ENCODE measurements at places on chromosomes 6 and 20.

DNA sequence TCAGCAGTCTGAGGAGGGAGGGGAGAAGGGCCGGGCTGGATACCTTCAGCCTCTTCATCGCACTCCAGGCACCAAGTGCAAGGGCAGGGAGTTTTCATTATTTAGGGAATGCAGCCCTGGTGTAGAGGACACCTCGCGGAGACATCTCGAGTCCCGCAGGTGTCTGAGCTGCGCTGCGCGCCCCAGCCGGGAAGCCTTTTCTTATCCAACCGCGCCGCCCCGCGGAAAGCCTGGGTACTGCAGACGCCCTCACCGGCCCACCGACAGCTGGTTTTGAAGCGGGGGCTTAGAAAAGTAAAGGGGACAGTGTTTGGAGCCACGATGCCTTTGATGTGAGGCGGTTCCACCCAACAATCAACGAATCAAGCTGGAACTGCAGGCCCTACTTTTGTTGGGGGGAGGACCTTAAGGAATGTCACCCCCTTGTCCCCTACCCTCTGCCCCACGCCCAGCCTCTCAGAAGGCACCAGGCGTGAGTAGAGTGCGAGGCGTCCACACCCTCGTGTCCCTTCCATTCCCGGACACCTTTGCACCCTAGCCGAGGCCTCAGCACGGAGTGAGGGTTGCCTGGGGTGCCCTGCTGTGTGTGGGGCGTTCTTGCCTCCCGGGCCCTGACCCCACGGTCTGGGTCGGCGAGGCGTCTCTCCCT lies 8.6 kb downstream of the NKX2-2 start:
- peak; percentile 44 for DNase-seq

- peak; percentile 85 for DNase-seq
These were observed 18.2 kb downstream of the FOXF2 start for GRCh38 chr6:1407499-1407990.

DNA sequence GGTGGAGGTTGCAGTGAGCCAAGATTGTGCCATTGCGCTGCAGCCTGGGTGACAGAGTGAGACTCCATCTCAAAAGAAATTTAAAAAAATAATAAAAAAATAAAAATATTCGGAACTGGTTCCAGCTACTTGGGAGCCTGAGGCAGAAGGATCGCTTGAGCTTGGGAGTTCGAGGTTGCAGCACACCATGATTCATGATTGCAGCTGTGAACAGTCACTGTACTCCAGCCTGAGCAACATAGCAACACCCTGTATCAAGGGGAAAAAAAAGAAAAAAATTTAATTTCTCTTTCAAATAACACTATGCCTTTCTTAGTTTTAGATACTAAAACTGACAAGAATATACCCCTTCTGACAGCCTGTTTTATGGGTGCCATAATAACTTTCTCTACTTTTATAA lies 10.5 kb downstream of the KDM1B start:
- DNase-seq: peak; percentile 11

DNA sequence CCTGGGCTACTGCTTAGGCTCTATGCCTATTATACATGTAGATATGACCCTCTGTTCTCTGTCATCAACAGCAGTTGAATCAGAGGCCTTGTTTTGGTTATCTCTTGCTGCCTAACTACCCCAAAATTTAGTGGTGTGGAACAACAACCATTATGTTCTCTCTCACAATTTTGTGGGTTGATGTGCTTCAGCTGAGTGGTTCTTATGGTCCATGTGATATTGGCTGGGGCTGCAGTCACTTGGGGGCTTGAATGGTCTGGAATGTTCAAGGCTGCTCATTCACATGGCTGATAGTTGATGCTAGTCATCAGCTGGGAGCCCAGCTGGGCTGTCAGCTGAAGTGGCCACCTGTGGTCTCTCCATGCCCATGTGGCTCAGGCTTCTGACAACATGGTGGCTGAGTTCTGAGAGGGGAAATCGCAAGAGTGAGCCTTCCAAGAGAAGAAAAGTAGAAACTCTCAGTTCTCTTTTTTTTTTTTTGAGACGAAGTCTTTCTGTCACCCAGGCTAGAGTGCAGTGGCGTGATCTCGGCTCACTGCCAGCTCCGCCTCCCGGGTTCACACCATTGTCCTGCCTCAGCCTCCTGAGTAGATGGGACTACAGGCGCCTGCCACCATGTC lies 47.8 kb downstream of the SHLD1 start:
- DNase-seq: no peak

DNA sequence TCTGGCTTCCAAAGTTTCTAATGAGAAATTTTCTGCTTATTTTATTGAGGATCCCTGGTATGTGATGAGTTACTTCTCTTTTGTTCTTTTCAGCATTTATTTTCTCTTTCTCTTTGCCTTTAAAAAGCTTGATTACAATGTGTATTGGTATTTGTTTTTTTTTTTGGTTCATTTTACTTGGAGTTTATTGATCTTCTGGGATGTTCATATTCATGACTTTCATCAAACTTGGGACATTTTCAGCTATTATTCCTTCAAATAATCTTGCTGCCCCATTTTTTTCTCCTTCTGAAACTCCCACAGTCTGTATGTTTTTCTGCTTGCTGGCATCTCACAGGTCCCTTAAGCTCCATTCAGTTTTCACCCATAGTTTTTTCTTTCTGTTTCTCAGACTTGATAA lies 102.4 kb downstream of the PRDM13 start:
- no peak for DNase-seq

- peak; percentile 90 for DNase-seq
These were observed 17.5 kb downstream of the PTK7 start for GRCh38 chr6:43093436-43094289.

DNA sequence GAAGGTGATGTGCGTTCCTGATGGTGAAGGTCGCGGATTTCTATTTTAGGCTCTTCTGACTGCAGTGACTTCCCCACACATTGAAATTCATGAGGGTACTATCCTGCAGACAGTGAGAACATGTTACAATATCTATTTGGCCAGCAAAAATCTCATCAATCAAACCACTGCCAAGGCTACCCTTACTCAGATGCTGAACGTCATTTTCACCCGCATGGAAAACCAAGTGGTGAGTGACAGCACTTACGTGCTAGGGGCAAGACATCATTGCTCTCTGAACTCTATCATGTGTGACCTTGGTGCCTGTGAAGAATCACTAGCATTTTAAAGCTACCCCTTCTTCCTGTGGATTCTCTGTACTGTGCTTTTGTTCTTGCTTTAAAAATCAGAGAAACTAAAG lies 31.1 kb downstream of the ARFGEF2 start:
- DNase-seq: no peak

DNA sequence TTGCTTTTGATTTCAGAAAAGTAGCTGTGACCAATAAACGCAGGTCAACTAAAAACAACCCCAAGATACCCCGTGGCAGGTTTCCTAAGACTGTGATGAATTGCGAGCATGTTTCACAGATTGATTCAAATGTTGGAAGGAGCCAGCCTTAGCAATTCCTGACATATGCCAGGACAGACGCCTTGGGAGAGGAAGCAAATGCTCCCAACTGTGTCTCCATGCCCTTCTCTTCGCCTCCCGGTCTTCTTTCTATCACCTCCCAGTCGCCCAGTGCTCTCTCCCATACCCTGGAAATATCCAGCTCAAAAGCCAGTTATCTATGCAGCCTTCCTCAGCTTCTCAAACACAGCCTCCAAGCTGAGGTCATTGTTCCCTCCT lies 32.0 kb downstream of the KIAA0319 start:
- no peak for DNase-seq

DNA sequence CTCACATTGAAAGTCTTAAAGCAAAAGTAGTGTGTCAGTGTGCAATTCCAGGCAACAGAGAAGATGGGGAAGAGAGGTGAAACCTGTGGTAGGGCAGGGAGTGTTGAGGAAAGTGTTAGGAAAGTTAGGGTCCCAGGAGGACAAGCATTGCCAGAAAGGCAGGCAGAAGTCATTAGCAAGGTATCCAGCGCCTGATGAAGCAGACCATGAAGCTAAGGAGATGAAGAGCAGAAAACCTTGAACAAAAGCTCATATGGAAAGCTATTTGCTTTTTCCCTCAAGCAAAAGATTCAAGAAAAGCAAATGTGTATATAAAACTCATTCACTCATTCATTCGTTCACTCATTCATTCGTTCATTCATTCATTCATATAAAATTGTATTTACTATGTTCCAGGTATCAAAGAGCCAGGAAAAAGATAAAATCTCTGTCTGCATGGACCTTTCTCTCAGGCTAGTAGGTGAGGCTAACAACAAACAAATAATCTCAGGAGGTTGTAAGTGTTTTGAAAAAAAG lies 96.5 kb downstream of the ELOVL5 start:
- no peak for DNase-seq

GRCh38 chr6:119355157-119355556 lies 5.6 kb upstream of the MAN1A1 start:
- no peak for DNase-seq

DNA sequence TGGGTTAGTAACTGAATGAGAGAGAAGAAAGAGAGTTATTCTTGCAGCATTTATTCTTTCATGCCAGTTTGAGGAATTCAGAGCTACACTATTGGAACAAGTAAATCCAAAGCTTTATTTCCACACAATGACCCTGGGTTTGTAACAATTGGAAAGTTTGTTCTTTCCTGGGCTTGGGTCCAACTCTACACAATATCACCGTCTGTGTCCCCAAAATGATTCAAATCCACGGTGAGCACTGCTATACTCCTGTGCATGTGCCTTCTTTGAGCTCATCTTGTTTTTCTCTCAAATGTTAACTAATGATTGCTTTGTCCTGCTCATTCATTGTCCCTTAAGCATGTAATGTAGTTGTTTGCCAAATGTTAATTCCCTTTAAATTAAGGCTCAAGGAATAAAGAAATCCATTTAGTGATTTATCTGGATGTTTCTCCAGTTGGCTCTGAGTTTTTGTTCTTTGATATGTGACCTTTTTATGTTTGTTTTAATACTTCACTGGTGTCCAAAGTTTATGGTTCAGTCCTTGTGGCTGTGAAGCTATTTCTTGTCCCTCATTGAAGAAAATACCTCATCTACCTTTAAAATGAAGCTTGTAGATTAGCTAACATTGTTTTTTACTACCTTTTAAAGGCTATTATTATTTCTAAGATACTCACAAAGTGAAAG lies 20.5 kb upstream of the CRISP3 start:
- no peak for DNase-seq

DNA sequence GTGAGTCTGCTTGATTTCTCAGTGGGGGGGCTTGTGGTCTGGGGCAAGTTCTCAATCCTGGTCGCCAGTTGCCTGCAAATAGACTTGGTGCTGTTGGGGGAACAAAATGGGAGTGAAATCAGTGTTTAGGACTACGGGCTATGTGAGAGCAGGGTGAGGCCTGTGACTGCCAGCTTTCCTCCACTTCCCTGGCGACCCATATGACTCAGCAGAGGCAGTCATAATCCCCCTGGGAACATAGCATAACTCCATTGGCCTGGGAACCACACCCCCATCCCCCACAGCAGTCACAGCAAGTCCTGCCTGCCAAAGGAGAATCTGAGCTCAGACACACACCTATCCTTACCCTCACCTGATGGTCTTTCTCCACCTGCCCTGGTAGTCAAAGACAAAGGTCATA lies 387.9 kb downstream of the LMBRD1 start:
- DNase-seq: no peak

DNA sequence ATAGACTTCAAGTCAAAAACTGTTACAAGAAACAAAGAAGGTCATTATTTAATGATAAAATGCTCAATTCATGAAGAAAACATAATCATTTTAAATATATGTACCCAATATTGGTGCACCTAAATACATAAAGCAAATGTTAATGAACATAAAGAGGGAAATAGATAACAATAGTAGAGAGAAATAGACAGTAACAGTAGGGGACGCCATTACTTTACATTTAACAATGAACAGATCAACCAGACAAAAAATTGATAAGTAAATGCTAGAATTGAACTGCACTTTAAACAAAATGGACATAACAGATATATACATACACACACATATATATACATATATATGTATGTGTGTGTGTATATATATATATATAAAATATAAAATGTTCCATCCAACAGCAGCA lies 37.4 kb downstream of the IL22RA2 start:
- peak; percentile 28 for DNase-seq

- no peak for DNase-seq
These were observed 56.6 kb upstream of the ERVFRD-1 start for GRCh38 chr6:11168091-11168635.

DNA sequence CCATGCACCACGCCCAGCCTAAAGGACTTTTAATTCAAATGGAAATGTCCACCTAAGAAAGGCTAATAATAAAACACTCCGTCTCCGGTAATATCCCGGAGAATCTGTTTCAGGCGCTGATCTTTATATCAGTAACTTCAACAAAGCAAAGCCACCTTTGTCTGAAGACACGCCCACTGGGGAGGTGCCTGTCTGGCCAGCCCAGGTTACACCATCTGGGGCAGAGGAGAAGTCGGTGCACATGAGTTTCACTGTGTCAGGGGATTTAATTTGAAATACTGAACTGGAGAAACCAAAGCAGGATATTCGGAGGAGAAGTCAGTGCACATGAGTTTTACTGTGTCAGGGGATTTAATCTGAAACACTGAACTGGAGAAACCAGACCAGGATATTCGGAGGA lies 9.4 kb downstream of the SERPINB6 start:
- no peak for DNase-seq

DNA sequence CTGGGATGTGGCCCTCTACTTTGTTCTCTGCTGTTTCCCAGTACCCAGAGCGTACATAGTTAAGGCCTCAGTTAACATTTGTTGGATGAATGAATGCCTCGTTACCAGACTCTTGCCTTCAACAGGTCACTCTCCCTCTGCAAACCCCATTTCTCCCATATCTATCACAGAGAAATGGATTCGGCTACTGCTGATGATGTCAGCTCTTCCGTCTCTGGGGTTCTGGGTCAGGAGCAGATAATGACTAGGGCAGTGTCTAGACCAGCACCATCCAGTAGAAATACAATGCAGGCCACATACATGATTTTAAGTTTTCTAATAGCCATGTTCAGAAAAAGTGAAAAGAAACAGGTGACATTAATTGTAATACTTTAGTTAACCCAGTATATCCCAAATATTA lies 47.9 kb downstream of the TOX2 start:
- no peak for DNase-seq

GRCh38 chr6:87375315-87375714 lies 30.7 kb downstream of the C6orf163 start:
- DNase-seq: no peak

- DNase-seq: peak; percentile 98
These were observed 7.0 kb upstream of the DSTN start for GRCh38 chr20:17562804-17563305.

DNA sequence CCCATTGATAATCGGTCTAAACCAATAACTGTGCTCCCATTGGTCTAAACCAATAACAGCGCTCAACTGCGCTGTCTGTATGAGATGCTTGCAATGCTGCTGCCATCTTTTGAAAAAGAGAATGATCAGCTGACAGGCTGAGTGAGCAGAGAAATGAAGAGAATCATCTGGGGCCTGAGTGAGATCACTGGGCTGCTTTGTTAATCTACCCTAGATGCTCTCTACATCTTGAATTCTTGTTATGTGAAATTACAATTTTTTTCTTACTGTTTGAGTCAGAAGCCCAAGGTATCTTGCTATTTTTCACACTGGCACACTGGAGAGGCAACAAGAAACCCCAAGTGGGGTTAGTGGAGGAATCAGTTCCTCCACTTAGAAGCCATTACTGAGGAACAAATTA lies 91.5 kb upstream of the GCM1 start:
- no peak for DNase-seq

- no peak for DNase-seq
These were observed 14.2 kb downstream of the SLC17A2 start for GRCh38 chr6:25916330-25916729.
